ENCODE measurements at places on chromosomes 6 and 20.

DNA sequence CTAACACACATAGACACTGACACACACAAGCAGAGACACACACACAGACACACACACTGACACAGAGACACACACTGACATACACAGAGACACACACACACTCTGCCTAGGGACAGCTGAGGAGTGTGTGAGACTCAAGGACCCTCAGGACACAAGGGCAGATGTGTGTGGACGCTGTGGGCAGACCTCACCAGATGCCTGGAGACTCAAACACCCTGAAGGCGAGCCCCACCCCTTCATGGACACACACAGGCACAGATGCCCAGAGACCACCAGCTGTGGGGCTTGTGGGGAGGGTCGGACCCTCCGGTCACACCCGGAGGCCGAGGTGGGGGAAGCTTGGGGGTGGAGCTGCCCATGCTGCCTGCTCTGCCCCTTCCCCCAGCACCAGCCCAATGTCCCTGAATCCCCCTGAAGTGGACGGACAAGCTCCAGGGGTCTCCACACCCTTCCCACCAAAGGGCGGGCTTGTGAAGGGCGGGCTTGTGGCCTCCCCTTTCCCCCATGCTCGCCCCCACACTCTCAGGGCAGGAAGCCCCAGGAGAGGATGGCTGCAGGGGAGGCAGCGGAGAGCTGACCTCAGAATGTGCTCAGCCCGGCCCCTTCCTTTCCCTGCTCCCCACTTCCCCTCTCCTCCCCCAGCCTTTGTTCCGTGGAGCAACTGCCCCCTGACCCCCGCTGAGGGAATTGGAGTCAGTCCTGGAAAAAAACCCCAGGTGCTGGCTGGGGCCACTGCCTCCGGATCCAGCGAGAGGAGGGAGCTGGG is 13.9 kb upstream of the ABHD16B start:
- DNase-seq, result no peak

DNA sequence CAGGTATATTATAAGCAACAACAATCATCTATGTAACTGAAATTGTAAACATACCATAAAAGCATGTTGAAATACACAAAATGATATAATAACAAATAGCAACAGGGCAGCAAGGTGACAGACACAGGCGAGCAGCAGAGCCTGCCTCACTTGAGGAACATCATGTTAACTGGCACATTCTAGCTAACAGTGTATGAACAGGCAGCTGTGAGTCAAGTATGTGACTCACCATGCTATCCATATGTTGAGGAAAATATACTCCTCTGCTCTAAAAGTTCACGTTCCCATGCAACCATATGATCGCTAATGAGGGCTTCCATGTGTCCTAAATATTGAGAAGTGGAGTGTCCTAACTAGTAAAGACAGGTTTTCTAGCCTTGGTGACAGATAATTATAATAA is 18.4 kb downstream of the SERAC1 start:
- DNase-seq, result no peak

DNA sequence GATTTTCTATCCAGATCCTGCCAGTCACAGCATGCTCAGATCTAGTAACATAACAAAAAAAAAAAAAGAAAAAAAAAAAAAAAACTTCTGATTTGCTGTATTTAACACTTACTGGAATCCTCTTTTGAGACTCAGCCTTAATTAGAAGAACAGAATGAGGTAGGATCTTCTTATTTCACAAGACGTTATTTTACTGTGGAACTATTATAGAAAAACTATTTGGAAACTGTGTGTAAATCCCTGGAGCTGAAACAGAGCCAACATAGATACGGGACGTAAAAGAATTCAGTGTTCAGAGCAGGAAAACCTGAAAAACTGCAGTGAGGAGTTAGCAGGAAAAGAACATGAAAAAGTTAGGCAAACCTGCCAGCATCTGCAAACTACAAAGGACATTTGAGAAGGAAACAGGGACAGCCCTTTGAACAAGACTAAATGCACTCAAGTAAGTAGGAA is 3.4 kb upstream of the ZNF217 start:
- no peak for DNase-seq

- no peak for DNase-seq
Observed at GRCh38 chr20:61127311-61128039, 124.6 kb upstream of the CDH4 start.

- no peak for DNase-seq
Observed at GRCh38 chr6:132964868-132965382, 150.6 kb downstream of the RPS12 start.

GRCh38 chr6:53647462-53648094 is 18.0 kb downstream of the KLHL31 start:
- no peak for DNase-seq

- DNase-seq, result no peak
Observed at GRCh38 chr6:2639167-2639566, 111.6 kb downstream of the MYLK4 start.

GRCh38 chr6:21367649-21368154 is 225.8 kb upstream of the SOX4 start:
- no peak for DNase-seq

GRCh38 chr6:155523821-155524651 is 68.4 kb upstream of the NOX3 start:
- DNase-seq, result no peak

- no peak for DNase-seq
Observed at GRCh38 chr20:50129662-50130355, 16.9 kb upstream of the UBE2V1 start.

DNA sequence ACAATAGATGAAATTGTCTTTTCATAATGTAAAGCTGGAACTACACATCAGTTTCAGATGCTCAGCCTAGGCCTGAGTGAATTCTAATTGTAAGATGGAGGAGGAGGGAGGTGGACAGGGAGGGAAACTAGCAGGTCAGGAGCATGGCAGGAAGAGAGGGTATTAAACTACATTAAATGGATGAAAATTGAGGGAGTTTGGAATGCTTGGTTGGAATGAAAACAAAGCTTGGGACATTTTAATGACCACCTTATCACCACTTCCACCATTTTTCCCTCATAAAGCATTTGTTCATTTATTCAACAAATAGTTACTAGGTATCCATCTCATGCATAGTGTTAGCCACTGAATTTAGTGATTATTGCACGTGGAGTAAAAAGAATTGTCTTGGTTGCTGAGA is 65.0 kb downstream of the KIZ start:
- DNase-seq, result no peak

DNA sequence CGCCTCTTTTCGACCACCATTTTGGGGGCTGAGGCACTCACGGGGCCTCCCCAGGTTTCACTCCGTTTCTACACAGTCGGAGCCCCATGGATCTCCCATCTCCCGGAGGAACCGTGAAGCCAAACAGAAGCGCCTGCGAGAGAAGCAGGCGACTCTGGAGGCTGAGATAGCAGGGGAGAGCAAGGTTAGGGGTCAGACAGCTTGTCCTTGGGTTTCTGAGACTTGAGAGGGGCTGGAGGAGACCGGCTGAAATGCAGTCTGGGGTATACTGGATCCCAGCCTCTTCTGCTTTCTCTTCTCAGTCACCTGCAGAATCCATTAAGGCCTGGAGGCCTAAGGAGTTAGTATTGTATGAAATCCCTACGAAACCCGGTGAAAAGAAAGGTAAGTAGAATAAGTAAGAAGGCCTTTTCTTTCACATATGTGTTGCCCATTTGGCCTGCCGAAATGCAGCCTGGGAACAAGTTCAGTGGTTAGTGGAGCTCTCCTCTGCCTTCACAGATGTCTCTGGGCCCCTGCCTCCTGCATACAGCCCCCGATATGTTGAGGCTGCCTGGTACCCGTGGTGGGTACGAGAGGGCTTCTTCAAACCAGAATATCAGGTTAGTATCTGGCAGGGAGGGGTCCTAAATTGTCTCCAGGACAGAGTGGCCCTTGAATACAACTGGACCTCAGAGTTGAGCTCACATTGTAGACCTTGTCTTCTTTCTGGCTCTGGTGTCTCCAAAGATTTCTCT is 984 bp downstream of the VARS2 start:
- no peak for DNase-seq

DNA sequence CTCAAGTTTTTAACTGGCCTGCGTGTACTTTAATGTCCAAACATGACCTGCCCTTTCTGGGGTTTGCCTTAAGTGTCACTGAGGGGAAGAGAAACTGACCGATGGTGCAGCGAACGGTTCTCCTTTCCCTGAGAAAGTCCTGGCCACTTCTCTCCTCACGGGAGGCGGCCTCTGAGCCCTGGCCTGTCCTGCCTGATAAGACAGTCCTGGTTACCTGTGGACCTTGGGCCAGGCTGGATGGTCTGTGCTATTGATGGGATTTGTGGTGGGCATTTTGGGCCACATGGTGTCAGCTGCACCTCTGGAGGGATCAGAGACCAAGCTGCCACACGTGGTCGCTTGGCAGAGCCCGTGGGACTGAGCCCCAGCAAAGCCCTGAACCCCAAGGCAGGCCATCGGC is 11.6 kb upstream of the NTSR1 start:
- DNase-seq, result no peak

DNA sequence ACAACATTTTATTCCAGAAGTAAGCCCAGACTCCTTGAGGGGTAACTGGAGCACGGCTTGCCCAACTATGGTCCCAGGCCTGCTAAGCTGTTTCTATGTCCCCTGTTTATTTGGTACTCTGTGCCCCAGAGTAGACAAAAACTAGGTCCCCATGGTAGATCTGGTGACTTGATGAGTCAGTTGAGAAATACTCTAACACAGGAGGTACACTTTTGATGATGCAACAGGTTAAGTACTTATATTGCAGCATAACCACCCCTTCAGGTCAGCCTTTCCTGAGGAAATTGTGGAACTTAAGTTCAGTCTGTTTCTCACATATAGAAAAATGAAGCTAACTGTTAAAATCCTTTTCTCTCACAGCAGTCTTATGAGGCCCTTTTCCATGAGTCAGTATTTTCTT is 19.6 kb downstream of the TTPAL start:
- no peak for DNase-seq

DNA sequence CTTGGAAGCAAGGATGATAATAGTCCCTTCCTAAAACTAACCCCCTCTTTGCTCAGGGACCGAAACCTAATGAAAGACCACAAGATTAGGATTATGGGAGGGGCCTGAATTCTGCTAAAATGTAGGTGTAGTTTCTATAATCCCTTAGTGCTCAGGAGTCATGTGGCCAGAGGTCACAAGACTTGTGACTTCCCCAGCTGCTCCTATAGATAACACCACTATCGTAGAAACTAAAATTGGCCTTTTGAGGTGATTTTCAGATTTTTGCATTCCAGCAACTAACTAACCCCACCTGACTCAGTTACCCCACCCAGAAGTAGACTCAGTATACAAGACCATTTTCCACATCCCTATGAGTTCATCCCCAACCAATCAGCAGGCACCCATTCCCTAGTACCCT is 42.1 kb downstream of the MDN1 start:
- no peak for DNase-seq
